ENCODE measurements at places on chromosomes 7 and 10. TPM values are rescaled to one million over a fixed set of nuclear protein-coding genes. Genes with fewer than 3 reads are reported as not detected.

Gene HOXA10
- total RNA-seq, result not detected

GRCh38 chr7:23228412-23228811, 18.2 kb upstream of the GPNMB start:
- DNase-seq, result no peak

- no peak for DNase-seq
These were observed 72.5 kb upstream of the MXI1 start for GRCh38 chr10:110134917-110135316.

- no peak for DNase-seq
These were observed 146.8 kb downstream of the OTUD1 start for GRCh38 chr10:23585666-23586065.
